ENCODE measurements at places on chromosomes 7 and 10. TPM values are rescaled to one million over a fixed set of nuclear protein-coding genes. Genes with fewer than 3 reads are reported as not detected.

Gene ACSL5
- total RNA-seq, result not detected

Gene LRMDA
- 3.6 TPM for total RNA-seq

Gene CYP3A4
- total RNA-seq, result not detected

Gene CYP2C9
- not detected for total RNA-seq
